ENCODE measurements at places on chromosomes 6 and 20.

- no peak for DNase-seq
These were observed 71.0 kb upstream of the CD83 start for GRCh38 chr6:14046476-14047068.

DNA sequence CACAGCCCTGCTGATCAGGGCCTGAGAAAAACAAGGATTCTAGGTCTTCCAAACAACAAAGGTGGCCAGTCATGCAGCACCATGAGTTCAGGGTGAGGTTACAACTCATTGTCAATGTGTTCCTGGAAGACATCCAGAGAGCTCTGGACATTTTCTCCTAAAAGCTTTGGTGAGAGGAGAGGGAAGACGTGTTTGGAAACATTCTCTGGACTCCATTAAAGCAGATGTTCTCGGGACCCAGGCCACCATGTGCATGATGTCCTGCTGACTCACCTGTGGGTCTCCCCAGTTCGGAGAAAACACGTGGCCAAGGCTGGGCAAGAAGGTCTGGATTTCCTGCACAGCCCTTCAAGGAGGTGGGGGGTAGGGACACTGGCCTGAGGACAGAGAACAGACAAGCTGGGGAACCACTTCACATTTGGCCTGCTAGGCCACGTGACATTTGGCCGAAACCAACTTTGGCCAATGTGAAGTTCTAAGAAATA, 61.6 kb downstream of the KCNB1 start:
- DNase-seq = no peak

DNA sequence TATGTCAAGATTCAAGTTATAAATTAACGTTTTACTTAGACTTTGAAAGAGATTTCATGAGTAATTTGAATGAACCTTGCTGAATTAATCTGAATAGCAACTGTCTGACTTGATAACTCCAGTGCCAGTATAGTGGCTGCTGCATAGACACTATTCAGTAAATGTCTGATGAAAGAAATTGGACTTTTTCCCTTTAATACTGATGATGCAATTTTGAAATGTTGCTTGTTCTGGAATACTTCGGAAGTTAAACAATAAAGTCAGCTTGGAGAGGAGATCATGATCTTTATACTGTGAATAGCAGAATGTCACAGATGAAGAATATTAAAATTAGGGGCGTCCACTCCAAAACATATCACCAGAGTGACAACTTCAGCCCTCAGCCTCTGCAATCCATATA, 3.6 kb upstream of the PGBD1 start:
- DNase-seq = no peak

GRCh38 chr6:129641344-129641743, 68.6 kb downstream of the ARHGAP18 start:
- DNase-seq = no peak

- DNase-seq = no peak
These were observed 126.7 kb downstream of the DST start for GRCh38 chr6:56516003-56516402.

- no peak for DNase-seq
These were observed 111.7 kb downstream of the THBS2 start for GRCh38 chr6:169141671-169142537.

DNA sequence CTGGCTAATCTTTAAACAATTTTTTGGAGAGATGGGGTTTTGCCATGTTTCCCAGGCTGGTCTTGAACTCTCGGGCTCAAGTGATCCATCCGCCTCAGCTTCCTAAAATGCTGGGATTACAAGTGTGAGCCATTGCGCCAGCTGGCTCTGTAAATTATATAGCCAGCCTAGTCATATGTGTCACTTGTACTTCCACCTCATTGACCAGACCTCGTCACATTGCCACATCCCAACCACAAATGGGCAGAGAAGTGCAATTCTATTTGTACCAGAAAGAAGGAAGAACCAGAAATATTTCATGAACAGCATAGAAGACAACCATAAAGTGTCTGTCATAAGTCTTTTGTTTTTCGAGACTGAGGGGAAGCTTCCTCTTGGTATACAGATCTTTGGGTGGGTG, 304.9 kb upstream of the RNF24 start:
- DNase-seq = no peak

DNA sequence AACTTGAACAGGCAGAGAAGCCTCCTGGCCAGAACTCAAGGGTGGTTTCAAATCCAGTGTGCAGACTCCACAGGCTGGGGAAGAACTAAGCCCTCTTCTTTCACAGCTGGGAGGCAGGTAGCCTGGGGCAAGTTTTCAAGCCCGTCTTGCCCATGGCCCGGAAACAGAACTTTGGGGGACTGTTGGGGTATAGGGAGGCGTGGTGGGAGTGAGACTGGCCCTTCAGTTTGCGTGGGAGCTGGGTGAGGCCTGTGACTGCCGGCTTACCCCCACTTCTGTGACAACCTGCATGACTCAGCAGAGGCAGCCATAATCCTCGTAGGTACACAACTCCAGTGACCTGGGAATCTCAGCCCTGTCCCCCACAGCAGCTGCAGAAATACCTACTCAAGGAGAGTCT, 1125.7 kb downstream of the HACE1 start:
- no peak for DNase-seq

DNA sequence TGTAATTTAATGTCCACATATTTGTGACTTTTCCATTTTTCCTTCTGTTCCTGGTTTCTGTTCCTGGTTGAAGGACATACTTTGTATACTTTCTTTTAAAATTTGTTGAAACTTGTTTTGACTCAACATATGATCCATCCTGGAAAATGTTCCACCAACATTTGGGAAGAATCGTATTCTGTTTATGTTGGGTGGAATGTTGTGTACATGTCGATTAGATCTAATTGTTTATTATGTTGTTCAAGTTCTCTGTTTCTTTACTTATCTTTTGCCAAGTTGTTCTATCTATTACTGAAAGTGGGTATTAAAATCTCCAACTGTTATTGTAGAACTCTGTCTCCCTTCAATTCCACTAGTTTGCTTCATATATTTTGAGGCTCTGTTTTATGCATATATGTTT, 27.7 kb upstream of the DUSP22 start:
- DNase-seq = no peak

GRCh38 chr20:20606050-20606449, 106.4 kb downstream of the RALGAPA2 start:
- no peak for DNase-seq

DNA sequence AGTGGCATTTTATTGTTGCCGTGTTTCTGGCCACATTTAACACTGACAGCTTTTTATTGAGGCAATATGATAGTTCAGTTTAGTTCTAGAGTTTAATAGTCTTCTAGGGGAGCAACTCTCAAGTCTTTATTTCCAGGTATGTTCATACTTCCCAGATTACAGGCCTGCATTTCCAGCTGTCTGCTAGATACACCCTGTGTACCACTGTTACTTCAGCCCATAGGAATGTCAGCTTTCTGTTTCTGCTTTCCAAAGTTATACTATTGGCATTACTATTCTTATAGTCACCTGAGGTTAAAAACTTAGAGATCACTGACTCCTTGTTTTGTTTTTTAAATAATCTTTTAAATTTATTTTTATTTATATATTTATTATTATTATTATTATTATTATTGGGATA, 7.6 kb downstream of the ZNF451 start:
- no peak for DNase-seq

DNA sequence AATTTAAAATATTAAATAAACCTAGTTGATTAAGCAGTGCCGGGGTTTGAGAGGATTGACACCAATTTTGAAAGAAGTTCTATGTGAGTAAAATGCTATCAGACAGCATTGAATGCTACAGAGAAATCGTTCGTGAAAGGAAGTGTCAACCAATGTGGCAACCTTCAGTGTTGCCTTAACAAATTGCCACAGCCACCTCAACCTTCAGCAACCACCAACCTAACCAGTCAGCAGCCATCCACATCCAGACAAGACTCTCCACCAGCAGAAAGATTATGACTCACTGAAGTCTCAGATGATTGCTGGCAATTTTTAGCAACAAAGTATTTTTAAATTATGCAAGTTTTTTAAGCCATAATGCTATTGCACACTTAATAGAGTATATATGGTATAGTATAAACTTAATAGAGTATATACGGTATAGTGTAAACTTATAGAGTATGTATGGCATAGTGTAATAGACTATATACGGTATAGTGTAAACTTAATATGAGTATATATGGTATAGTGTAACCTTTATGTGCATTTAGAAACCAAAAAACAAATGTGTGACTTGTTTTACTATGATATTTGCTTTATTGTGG, 65.3 kb upstream of the ID4 start:
- no peak for DNase-seq

DNA sequence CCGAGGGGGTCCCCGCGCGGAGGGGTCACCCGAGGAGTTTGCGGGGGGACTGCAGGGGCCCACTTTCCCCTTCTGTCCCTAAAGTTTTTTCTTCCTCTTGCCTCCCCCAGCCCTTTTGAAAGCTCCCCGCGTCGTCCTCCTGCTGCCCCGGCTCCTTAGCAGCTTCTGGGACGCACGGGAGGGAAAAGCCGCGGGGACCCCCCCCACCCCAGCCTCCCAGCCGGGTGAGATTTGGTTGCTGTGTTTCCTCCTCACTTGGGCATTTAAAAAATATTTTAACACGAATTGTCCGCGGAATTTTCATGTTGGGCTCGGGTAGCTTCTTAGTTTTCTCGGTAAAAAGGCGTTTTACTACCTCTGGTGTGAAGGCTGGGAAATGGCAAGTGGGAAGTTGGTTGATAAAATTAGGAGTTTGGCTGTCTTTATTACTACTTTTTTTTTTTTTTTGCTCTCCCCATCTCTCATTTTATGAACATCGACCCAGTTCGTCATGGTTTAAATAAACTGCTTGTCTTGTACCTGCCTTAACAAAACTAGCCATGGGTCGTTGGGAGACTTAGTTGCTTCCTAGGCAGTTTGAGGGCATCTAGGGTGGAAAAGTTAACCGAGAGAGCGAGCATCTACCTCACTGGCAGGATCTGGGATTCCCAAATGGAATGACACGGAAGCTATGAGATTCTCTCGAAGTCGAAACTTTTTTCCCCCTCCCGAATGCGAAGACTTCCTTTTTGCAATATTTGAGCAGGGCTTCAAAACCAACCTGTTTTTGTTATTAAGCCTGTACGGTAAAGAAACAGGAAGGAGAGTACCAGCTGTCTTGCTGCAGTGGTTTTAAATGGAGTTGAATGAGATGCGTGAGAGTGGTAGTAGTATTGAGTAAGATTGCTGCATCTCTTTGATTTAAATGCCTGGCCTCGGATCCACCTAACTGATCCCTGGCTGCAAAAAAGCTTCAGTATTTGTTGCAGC, 868 bp downstream of the NCOA3 start:
- peak; percentile 9 for DNase-seq

Measured in stimulated activated CD4-positive, alpha-beta T cell treated with anti-CD3 and anti-CD28 coated beads, Interleukin-15, amount 100 ng/mL, for 1 hour (primary cell).